ENCODE measurements at places on chromosomes 4 and X. TPM values are rescaled to one million over a fixed set of nuclear protein-coding genes. Genes with fewer than 3 reads are reported as not detected.

- no peak for DNase-seq
Observed at GRCh38 chrX:131918839-131919238, 104.3 kb upstream of the STK26 start.

DNA sequence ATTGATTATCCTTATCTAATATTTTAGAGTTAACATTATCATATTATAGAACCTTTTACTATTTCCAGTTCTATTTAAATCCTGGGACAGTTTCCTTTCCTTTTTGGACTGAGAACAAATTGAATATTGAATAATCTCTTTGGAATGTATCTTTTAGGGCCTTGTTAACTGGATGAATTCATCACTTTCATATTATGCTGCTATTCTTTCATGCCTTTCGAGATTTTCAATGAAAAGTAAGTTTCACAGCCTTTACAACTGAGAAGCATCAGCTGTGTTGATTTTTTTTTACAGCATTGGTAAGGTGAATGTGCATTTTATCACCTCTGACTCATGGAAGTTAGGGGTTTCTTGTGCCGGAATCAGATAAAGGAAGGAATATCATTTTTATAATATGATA, 39.6 kb downstream of the PDLIM5 start:
- DNase-seq = no peak

DNA sequence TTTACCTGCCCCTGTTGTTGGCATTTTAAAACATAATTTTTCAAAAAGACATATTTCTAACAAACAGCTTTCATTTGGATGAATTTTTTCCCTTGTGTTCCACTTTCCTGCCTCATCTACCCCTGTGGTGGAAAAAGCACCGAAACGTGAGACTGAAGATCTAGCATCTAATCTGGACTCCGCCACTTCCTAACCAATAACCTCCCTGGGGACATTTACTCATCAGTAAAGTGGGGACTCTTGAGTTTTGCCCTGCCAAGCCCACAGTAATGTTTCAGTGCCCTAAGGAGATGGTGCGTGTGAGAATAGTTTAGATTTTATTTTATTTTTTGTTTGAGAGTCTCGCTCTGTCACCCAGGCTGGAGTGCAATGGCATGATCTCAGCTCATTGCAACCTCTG, 56.7 kb downstream of the ADGRG2 start:
- DNase-seq = no peak

DNA sequence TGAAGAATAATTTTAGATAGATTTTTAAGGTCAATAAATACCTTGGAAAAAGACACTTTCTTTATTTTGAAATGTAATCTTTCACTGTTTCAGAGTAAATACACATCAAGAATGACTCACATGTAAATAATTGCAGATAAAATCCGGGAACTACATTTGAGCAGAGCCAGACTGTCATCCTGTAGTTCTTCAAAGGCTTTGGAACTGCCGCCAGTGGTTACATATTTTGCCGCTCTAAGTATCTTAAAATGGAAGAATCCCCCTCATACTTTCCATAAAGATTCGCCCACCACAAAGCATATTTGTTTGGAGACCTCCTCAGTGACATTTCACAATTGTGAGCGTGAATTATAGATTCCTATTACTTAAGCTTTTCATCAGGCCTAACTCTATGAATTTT, 607.8 kb upstream of the ZFP42 start:
- no peak for DNase-seq

- DNase-seq = no peak
Observed at GRCh38 chr4:141459020-141459419, 177.4 kb upstream of the IL15 start.

- DNase-seq = no peak
Observed at GRCh38 chr4:76626686-76627465, 191.8 kb downstream of the SHROOM3 start.

- peak; percentile 2 for DNase-seq
Observed at GRCh38 chr4:105148776-105149175, 2.1 kb downstream of the TET2 start.

GRCh38 chr4:70062000-70062399, 11.8 kb downstream of the HTN1 start:
- DNase-seq = no peak

DNA sequence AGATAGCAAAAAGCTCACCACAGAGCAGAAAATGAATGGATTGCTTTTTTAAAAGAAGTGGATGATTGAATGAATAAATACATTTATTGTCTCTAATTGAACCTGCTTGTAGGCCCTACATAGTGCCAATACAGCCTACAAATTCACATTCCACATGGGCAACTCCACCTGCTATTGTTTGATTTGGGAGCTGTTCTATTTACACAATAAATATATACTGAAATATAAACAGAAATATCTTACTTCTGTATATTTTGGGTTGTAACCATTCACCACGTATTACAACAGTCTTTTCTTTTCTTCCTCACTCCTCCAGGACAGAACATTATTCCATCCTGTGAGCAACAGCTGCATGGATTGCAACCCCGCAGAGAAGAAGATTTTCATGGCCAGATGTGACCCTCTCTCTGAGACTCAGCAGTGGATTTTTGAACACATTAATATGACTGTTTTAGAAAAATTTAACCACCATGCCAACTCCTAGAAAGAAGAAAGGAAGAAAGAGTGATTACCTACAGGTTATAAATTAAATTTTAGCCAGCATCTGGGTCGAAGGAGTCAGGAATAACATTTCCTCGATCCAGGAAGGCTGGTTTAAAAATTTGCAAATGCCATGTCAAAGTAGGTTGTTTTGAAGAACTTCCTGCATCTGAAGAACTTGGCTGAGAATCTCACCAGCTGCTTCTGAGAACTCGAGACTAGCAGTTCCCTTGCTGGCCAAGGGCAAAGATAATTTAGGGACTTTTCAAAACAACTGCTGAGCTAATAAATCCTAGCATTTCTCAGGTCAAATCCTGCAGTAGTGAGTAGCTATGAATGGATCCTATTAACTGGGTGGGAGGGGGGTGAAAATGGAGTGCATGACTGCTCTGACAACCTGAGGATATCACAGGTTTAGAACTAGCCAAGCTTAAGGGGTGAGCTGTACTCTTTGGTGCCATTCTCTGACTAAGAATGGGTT, 128.7 kb upstream of the GALNT7 start:
- no peak for DNase-seq

DNA sequence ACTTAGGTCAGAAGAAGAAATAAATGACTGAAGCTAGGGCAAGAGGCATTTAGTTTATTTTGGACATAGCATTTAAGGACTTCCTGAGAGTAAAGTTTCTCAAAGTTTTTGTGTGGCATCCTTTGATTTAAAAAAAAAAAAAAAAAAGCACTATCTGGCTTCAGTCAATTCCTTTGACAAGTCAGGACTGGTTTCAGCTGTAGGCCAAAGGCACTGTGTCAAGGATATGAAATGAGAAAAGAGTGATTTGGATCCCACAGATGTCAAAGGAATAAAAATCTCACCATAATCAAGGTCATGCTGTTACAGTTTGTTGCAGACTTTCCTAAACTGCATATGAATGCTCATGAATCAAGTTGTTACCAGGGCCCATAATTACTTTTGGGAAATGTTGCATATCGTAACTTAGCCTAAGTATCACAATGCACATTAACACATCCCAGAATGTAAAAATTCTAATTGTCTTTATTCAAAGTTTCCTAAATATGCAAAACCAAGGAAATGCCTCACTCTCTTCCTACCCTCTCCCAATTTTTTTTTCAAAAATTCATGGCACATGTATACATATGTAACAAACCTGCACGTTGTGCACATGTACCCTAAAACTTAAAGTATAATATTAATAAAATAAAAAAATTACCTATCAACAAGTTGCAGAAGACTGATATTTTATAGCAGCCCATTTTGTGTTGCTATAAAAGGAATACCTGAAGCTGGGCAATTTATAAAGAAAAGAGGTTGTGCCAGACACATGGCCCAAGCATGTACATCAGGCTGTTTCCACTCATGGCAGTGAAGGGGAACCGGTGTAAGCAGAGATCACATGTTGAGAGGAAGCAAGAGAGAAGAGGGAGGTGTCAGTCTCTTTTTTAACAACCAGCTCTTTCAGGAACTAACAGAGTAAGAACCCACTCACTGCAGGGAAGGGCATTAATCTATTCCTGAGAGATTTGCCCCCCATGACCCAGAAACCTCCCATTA, 33.7 kb upstream of the ADAMTS3 start:
- no peak for DNase-seq

GRCh38 chr4:152817331-152817730, 37.6 kb downstream of the ARFIP1 start:
- DNase-seq = no peak

GRCh38 chrX:54695816-54696487, 102.1 kb downstream of the ITIH6 start:
- DNase-seq = no peak

DNA sequence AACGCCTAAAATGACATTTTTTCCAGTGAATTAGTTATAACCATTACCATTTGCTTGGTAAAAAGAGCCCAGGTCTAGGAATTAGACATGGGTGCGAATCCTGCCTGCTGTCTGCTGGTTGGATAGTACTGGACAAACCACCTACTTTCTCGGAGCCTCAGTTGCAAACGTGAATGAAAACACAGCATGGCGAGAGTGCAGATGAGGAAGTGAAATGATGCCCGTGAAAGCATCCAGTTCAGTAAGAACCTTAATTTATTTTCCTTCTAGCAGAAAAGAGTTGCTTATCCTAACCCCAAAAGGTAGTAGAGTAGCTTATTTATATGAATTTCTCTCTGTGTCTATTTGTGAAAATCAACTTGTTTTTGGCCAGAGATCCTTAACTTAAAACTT, 171.4 kb upstream of the GALNT7 start:
- no peak for DNase-seq

- DNase-seq = no peak
Observed at GRCh38 chrX:28124416-28124815, 143.2 kb upstream of the DCAF8L1 start.

- DNase-seq = peak; percentile 79
Observed at GRCh38 chr4:10099499-10100325, 16.9 kb downstream of the WDR1 start.

DNA sequence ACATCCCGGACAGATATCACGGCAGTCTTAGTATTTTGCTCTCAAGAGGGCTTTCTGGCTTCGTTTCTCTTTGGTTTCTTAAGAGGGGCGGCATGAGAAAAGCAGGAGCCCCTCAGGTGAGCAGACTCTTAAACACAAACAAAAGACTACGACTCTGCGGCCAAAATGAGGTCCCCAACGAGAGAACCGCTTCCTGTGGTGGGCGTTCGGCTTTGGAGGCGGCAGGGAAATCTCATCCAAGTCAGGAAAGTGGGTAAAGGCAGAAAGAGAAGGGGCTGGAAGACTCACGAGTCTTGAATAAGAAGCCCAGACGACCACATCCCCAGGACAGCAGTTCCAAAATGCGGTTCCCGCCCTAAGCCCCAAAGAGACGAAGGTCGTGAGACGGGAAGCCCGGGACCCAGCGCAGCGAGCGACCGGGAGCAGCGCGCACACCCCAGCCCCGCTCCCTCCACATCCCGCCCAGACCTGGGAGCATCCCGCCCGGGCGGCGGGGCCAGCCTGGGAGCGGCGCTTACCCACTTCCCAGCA, 409 bp downstream of the UGDH start:
- DNase-seq = peak; percentile 78

- peak; percentile 82 for DNase-seq
Observed at GRCh38 chrX:119273420-119274192, 37.5 kb downstream of the PGRMC1 start.

- peak; percentile 78 for DNase-seq
Observed at GRCh38 chr4:89299153-89299791, 8.3 kb downstream of the GPRIN3 start.

- no peak for DNase-seq
Observed at GRCh38 chr4:1004557-1005485, 6.6 kb upstream of the FGFRL1 start.

DNA sequence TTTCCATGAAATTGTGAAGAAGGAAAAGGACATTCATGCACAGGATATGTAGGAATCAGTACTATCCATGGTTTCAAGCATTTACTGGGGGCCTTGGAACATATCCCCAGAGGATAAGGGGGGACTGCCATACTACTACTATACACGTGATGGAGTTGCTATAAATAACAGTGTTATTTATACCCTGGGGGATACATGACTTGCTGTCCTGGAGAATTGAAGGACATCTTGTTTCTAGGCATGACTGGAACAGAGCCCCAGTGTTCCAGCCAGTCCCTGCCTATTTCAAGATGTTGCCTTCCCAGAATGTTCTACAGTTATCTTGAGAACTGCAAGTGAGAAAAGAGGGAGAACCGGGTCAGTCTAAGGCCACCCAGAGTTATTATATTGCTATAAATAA, 39.6 kb upstream of the ZNF81 start:
- no peak for DNase-seq

- no peak for DNase-seq
Observed at GRCh38 chr4:78119698-78120097, 62.6 kb downstream of the FRAS1 start.

DNA sequence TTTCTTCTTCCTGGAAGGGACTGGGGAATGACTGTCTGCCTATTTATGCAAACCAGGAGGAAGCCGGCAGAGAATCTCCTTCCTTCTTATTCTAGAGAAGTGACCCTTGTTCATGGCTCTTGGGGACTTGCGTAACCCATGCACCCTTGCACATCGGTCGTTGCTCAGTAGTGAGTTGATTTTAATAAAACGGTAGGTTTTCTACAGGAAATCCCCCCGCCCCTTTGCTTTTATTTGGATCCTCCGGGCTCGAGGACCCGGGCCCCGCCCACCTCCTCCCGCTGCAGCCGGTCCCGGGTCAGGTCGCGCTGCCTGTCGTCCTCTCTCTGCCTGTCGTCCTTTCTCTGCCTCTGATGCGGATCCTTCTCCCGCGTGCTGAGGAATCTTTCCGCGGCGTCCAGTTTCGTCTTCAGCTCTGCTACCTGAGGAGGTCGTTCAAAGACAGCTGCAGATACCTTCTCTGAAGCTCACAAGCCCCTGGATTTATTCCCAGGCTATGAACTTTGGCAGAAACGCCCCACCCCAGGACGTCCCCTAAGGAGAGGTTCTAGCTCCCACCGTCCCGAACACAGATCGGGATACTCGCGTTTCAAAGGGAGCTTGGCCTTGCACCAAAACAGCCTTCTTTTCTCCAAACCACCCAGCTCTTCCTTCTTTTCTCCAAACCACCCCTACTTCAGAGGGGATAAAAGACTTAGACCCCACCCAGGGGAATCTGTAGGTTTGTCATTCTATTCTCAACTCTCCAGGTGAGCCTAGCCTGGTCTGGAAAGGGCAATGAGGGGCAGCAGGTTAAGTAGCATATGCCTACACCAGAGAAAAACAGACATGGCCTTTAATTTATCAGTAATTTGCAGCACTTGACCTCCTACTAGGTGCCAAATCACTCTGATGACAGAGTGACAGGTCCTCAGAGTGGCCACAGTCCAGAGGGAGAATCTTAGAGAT, 7.0 kb downstream of the TNIP3 start:
- peak; percentile 75 for DNase-seq

Gene NEIL3
- total RNA-seq = 15.5 TPM

Gene SYNPO2
- total RNA-seq = 0.14 TPM

Gene UCHL1
- total RNA-seq = 0.35 TPM

Gene HS6ST2
- 1.2 TPM for total RNA-seq

Gene SPCS3
- 200 TPM for total RNA-seq

Gene SEC24B
- 32.5 TPM for total RNA-seq

Gene LRRC66
- total RNA-seq = 0.05 TPM

Gene ENAM
- not detected for total RNA-seq

Gene MORC4
- 7.8 TPM for total RNA-seq

Gene SLC34A2
- total RNA-seq = not detected

Gene DOK7
- not detected for total RNA-seq

Gene AADAT
- not detected for total RNA-seq

Gene FAM133A
- not detected for total RNA-seq

Gene ZNF711
- 0.12 TPM for total RNA-seq

Gene HSFX2
- total RNA-seq = not detected

Gene MPP1
- 22.4 TPM for total RNA-seq

Gene PLAC1
- not detected for total RNA-seq

Gene BTC
- not detected for total RNA-seq

Gene SYP
- 5.3 TPM for total RNA-seq

Gene HTR2C
- total RNA-seq = not detected

Gene PUDP
- 17.4 TPM for total RNA-seq

Gene PTPN13
- total RNA-seq = 0.26 TPM

Measured in activated CD4-positive, alpha-beta T cell treated with anti-CD3 and anti-CD28 coated beads, Interleukin-2, amount 10 ng/mL, durations not matched to agents 24 days and 14 days (primary cell).